PC-9 (cell line): ENCODE measurements at places on chromosomes 3 and 15.

DNA sequence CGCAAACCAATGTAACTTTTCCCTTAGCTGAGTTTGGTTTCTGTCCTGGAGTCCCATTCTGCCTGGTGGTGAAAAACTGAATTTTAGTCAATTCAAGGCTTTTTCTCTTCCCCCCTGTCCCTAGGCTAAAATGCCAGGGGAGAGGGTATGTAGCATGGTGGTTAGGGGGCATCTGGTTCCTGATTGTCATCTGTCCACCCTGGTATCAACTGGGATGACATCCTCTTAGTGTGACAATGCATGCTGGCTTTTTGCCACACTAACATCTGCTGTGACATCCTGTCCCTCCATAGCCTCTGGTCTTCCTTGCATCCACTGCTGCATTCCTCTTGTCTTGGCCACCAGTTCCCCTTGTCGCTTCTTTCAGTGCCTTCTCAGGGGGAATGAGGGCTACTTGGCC lies 73.7 kb downstream of the ABHD5 start:
- DNase-seq, result no peak

- no peak for DNase-seq
Observed at GRCh38 chr15:88509321-88509720, 37.2 kb downstream of the DET1 start.

GRCh38 chr3:19931767-19932188 lies 2.2 kb downstream of the EFHB start:
- no peak for DNase-seq

- DNase-seq, result no peak
Observed at GRCh38 chr15:99146661-99147060, 41.8 kb downstream of the SYNM start.

GRCh38 chr15:51363383-51363782 lies 21.9 kb downstream of the GLDN start:
- no peak for DNase-seq

- DNase-seq, result no peak
Observed at GRCh38 chr3:127210654-127210943, 17.7 kb downstream of the PRR23E start.

DNA sequence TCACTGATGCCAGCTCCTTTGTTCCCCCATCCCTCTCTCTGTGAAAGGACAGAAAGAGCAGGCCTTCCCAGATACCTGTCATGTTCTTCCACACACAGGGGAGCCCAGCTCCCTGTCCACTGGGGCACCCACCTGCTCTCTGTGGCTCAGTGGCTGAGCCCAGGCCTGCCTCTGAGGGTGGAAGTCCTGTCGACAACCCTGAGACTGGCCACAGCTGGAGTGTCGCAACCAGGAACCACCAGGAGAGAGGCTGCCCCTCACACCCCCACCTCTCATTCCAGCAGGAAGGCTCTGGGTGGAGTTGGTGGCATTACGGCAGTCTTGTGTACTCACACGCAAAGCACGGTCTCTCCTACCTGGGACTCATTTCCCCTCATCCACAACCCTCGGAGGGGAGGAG lies 66.3 kb downstream of the MEGF11 start:
- no peak for DNase-seq

DNA sequence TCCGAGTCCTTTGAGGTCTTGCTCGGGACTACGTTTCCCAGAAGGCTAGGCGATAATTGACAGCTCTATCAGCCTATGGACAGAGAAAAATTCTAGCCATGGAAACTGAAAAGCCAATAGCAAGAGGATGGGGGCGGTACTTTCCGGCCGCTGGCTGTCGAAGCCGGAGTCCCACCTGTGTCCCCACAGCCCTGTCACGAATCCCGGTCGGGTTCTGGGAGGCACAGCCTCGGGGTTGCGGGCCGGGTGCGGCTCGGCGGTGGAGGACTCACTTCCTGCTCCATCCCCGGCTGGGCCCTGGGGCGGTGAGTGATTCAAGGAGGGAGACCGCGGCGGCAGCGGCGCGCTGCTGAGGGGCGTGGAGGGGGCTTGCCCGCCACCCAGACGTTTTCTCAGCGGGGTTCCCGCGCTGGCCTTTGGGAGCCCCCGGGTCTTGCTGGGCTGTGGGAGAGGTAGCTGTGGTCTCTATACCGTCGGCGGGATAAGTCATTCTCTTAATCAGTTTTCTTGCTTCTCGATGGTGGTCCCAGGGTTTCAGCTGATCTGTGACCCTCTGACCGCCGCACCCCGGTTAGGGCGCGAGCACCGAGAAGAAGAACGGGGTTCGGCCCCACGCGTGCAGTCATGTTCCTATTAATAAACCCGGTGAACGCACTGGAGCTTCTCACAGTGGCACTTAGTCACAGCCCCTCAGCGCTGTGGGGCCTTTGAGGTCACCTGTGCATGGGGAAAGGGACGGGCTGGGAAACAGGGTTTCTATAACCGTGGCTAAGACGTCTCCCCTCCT lies at the start of gene ZNF774:
Gene ZNF774 (plus strand): TSS at position 178 of the 787 bp plus-strand sequence. CDS start 2,377 bp downstream, outside the sequence.
- DNase-seq, result peak; percentile 90

DNA sequence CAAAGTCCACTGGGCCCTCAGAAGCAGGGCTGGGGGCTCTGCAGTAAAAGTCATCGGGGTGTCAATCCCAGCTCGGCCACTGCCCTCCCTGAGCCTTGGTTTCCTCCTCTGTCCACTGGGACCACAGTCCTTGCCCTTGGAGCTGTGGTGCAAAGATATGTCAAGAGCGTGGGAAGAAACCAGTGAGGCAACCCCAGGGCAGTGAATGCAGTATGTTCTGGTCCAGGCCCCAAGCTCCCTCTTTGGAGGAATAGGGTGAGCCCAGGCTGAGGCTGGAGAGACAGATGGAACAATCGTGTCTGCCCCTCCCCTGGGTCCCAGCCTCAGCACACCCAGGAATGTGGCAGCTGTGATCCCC lies 779 bp downstream of the GRIP2 start:
- DNase-seq, result no peak

DNA sequence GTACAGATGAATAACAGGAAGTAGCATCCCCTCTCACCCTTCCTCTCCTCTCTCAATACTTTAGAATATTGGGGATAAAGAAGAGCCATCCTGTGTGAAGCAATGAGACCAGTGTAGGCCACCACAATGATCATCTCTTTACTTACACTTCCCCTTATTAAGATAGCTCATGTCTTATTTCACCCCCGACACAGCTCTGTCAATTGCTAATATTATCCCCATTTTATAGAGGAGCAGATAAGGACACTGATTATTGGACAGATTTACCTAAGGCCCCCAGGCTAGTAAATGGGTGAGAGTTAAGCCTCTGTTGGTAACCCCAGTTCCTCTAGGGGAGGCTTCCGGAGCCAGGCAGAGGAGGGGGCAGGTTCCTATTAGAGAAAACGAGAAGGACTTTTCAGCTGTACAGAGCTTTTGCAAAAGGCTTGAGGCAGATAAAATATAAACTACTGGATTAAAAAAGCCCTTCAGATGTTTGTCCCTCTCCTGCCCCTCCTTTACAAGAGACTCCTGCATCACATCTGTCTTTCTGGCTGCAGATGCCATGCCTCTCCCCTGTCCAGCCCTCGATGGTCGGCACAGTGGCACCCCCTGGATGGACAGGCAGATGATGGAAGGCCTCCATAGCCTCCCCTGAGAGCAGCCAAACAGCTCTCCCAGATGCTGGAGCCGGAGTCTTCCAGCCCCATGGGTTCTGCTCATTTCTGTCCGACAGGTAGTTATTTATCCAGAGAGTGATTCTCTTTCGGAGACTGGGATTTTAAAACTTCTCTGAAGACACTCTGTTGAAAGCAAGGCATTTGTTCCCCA lies 49.4 kb upstream of the LCTL start:
- no peak for DNase-seq

DNA sequence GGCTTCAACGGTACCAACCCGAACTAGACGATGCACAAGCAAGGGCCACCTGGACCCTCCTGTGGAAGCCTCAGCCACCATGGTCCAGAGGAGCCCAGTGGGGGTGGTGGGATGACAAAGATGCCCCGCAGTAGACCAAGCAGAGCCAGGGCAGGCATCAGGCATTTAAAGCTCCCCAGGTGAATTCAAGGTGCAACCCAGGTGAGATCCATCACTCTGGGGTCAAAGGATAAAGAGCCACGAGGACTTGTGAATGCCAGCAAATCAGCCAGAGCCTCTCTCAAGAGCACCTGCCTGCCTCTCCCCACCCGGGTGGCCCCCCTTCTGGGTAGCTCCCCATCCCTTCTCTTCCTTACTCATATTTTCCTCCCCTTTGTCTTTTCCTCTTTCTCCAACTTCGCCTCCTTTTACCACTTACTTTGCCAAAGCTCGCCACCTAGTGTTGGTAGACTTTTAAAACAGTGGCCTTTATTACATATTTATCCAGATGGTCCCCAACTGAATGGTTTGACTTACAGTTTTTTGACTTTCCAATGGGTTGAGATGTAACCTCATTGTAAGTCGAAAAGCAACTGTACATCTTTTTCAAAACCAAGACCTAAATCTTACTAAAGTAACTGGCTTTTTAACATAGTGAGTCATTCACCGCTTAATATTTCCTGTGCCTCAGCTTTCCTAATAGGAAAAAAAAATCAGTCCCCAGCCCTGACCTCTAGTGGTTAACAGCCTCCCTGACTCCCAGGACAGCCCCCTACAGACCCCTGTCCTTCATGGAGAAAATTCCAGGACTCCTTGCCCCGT lies 18.8 kb downstream of the PLA2G4F start:
- no peak for DNase-seq

DNA sequence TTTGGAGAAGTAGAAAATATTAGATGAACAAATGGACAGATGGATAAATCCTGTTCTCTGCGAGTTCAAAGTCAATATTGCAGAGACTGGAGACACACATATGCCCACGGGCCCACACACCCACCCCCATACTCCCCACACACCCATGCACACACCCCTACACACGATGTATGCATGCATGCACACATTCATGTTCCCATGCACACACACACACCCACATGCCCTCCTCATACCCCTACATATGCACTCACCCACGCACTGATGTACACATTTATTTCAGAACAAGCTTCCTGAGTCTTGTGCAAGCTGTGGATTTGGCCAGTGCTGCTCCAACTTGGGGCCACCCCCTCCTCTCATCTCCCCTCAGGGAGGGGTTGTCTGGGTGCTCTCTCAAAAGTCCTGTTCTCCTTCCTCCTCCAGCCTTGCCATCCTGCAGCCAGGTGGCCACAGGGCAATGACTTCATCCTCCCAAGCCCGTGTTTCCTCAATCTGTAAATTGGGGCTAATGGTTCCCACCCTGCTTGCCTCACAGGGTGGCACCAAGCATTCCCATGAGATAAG lies 16.4 kb downstream of the MAPKAPK3 start:
- no peak for DNase-seq

GRCh38 chr3:16423298-16423697 lies 90.2 kb downstream of the RFTN1 start:
- no peak for DNase-seq

GRCh38 chr3:52372822-52373504 lies 56.8 kb downstream of the DNAH1 start:
- no peak for DNase-seq

DNA sequence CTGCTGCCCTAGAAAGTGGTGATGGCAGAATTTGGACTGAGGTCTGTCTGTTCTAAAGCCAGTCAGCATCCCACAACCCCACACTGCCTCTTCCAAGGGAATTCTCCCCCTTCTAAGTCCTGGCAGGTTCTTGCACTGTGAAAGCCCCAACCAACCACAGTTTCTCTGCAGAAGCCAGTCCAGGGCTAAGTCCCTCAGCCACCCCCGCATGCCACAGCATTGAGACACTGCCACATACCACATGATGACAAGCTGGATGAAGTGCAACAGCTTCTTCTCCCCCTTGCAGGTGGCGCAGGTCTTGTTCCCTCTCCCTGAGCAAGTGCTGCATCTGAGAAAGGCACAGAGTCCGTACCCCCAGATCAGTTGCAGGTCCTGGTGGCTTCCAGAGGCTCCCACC lies 18.6 kb downstream of the SSUH2 start:
- no peak for DNase-seq

DNA sequence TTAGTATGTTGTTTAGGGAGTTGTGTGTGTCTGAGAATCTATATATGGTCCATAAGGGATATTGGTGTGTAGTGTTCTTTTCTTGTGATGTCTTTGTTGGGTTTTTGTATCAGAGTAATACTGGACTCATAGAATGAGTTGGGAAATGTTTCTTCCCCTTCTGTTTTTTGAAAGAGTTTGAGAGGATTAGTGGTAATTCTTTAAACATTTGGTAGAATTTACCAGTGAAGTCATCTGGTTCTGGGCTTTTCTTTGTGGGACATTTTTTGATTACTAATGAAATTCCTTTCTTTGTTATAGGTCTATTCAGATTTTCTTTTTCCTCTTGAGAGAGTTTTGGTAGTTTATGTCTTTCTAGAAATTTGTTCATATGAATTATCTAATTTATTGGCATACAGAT lies 16.9 kb downstream of the ACKR2 start:
- no peak for DNase-seq

DNA sequence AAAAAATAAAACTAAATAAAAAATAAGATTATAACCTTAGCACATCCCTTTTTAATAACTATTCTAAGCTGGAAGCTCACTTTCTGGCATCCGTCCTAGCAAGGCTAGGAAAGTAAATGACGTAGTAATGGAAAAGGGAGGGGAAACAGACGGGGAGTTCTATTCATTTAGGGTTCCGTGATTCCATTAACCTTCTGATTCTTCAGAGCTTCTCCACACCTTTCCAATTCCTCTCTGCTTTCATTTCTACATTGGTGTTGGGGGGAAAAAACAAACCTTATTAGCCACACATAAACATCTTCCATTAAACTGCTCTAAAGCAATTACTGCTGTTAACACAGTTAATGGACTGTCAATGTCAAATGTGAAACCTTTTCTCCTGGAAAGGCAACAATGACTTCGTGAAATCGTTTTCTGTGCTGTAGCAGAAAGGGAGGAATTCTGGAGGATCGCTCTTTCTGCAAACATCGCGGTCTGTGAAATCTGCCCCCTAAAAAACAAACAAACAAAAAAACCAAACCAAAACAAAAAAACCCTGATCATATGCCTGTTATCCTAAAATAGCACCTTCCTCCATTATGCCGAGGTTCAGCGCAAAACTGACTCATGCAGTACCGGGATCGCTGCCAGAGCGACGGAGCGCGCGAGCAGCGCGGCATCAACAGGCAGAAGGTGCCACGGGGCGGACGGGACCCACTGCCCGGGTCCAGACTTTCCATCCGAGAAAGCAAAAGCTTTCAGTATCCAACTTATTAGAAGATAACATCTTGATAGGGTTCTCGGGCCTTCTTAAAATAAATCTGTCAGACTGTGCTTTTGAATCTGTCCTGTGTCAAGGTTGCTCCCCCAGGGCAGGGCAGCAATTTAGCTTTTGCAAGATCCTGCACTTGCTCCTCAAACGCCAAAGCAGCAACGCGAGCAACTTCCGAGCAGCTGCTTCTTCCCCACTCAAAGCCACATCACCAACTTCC lies 156.2 kb downstream of the FGF12 start:
- DNase-seq, result peak; percentile 49
